ENCODE measurements at places on chromosomes 4 and X.

- no peak for DNase-seq
Observed at GRCh38 chr4:176642472-176642871, 150.2 kb downstream of the VEGFC start.

- no peak for DNase-seq
Observed at GRCh38 chr4:72665171-72665968, 96.3 kb upstream of the ADAMTS3 start.

DNA sequence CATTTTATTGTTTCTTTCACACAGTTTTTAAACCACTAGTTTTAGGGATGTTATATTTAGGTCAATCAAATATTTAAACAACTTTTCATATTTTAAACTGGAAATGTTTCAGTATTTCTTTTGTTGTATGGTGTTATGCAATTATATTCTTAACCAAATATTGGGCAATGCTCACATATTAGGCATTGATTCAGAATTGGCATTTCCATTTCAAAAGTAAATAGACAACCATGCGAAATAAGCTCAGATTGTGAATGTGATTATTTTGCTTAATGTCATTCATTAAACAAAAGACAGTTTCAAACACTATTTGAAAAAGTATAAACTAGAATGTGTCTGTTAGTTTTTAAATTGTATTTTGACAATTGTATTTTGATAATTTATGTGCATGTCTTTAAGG, 36.9 kb downstream of the ARAP2 start:
- no peak for DNase-seq

DNA sequence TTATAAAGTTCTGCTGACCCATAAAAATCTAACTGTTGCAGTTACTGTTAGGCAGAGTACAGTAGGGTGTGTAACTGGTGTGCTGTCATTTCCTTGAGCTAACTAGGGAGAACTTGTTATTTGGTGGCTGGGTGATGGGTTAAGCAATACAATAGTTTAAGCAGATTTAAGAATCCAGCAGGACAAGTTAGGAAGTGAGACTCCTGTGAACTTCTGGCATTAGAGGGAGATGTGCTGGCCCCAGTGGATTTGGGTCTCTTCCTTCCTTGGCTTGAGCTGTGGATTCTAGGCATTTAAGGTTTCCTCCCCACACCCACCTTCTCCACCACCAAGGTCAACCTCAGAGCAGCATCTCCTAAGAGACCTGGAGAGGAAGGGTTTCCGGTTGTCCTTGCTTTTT, 70.5 kb downstream of the CLCN5 start:
- DNase-seq: no peak

- no peak for DNase-seq
Observed at GRCh38 chr4:106753426-106753825, 282.7 kb downstream of the DKK2 start.

DNA sequence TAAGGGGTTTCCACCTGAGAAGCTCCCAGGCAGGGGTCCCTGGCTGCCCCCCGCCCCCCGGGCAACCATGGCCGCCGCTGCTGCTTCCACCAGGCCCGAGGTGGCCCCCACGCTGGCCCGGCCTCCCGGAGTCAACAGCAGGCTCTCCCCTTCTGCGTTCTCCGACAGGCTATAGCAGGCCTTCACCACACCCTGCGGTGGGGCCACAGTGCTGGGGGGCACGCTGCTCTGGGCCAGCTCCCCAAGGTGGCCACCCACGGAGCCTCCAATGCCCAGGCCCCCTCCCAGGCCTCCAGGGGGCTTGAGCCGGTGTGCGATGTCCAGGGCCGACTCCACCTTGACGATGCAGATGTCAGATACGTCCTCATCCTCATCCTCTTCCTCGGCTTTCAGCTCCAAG, 72.5 kb downstream of the UBE2K start:
- DNase-seq: no peak

DNA sequence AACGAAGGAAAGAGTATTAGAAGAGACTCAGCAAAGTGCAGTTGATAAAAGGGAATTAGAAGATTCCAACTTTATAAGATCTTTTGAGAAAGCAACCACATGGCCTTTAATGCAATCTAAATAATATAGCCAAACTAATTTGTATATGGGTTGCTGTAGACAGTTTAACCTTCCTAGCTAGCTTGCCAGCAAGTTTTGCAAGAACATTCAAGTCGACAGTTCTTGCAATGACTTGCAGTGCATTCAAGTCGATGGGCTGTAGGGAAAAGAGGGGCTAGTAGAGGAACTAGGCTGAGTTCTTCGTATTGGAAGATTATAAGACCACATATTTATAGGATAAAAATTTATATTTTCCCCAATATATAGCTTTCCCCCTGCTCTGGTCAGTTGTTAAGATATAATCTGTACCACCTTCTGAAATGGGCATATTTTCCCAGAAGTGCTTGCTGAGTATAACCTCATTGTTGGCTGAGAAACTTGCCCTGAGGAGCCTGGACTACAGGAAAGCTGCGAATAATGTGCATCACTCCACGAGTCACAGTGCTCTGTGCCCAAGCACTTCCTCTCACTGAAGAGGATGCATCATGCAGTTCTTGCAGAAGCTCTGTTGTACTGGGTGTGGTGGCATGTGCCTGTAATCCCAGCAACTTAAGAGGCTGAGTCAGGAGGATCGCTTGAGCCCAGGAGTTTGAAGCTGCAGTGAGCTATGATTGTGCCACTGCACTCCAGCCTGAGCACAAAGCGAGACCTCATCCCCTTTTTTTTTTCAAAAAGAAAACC, 56.7 kb downstream of the DOCK11 start:
- DNase-seq: no peak

DNA sequence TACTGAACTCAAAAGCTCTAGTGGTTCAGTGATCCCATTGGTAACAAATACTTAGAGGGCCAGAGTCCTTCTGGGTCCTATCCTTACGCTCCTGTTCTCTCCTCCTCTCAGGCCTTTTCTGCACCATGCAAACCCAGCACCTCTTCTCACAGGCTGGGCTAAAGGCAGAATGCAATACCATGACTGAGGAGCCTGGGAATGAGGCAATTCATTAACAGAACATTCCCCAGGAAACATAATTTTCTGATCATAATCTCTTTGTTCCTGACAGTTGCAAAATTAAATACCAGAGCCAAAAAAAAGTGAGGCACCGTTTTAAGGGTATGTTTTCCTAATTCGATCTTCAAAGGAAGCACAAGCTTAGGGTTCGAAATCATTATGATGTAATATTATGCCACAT, 9.0 kb downstream of the SORBS2 start:
- DNase-seq: no peak

- DNase-seq: no peak
Observed at GRCh38 chr4:7470111-7470510, 35.4 kb upstream of the PSAPL1 start.

GRCh38 chr4:140829825-140830224, 73.6 kb upstream of the TBC1D9 start:
- DNase-seq: no peak

GRCh38 chr4:187552781-187553180, 442.8 kb upstream of the ZFP42 start:
- no peak for DNase-seq

GRCh38 chrX:113868177-113868576, 715.7 kb upstream of the HTR2C start:
- no peak for DNase-seq

DNA sequence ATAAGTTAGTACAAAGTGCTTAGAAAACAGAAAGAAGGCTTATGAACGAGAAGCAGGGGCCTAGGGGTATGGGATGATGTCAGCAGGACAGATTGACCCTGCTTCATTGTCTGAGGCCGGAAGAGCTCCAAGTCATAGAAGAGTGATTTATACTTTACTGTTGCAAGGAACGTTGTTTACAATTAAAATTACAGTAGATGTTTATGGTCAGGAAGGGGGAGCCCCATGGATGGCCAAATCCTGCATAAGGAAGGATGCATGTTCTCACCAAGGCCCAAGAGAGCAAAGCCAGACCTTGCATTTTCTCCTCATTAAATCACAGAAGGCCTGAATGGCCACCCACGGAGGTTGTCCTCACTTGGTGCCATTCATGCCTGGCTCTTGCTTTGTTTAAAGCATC, 115.3 kb downstream of the LDB2 start:
- no peak for DNase-seq

GRCh38 chr4:186839122-186840037, 115.7 kb upstream of the FAT1 start:
- DNase-seq: no peak

- DNase-seq: no peak
Observed at GRCh38 chr4:7212921-7213320, 20.6 kb downstream of the SORCS2 start.

- DNase-seq: no peak
Observed at GRCh38 chr4:30028826-30029225, 691.3 kb upstream of the PCDH7 start.

DNA sequence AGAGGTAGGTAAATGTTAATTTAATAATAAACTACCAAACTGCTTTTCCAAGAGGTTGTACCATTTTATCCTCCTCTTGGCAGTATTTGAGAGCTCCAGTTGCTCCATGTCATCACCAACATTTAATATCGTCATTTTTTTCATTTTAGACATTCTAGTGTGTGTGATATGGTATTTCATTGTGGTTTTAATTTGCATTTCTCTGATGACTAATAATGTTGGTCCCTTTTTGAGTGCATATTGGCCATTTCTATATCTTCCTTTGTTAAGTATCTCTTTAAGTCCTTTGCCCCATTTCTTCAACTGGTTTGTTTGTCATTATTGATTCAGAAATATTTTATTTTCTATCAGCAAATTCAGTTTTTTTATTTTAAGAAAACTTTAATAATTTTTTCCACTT, 88.8 kb downstream of the MAPK10 start:
- no peak for DNase-seq

DNA sequence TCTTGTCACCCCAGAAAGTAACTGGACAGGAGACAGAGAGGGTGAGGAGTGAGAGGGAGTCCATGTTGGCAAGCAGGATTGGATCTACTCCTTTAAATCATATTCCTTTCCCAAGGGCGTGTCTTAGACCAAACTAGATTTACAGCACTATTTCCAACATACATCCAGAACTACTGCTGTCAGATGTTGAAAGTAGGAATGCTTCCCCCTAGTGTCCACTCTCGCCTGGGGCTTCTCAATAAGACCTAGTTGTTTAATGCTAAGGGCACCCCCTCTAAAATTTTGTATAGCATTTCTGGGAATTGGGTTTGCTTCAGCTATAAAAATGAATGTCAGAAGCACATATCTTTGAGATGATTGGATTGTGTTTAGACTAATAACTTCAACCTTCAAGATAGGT, 13.3 kb downstream of the OFD1 start:
- no peak for DNase-seq

GRCh38 chrX:51026862-51027261, 116.3 kb downstream of the BMP15 start:
- no peak for DNase-seq

- DNase-seq: no peak
Observed at GRCh38 chr4:143372093-143372915, 35.6 kb downstream of the GAB1 start.

DNA sequence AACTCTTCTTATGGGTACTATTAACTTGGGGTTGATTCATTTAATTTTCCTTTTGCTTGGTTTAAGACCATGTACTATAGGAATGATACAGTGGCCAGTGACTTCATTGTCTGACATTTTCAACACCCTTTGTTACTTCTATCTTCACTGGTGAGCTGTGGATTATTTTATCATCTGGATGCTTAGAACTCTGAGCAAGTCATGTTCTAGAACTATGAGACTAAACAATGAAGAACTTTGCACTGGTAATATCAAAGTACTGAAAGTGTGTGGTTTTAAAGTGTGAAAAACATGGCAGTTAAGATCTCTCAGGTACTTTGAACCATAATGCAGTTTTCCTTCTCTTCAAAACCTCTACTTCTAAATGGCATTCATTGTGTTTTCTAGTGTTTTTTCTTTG, 47.8 kb downstream of the MAP7D3 start:
- no peak for DNase-seq

DNA sequence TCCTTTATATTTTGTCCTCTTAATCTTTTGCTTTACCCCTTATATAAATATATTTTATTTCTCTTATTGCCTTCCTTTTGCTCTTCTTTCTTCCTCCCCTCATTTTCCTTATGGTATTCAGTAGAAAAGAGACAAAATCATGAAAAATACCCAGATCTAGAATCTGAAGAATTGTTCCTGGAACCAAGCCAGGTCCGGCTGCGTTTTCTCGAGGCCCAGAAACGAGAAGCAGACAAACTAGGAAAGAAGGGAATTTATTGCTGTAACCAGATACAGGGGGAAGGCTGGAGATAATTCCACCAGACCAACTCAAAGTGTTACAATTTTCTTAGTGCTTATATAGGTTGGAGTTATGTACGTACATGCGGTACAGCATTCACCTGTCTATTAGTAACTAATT, 328.7 kb downstream of the GABRG1 start:
- DNase-seq: no peak

- DNase-seq: no peak
Observed at GRCh38 chr4:21697583-21697982, 251.0 kb downstream of the KCNIP4 start.

DNA sequence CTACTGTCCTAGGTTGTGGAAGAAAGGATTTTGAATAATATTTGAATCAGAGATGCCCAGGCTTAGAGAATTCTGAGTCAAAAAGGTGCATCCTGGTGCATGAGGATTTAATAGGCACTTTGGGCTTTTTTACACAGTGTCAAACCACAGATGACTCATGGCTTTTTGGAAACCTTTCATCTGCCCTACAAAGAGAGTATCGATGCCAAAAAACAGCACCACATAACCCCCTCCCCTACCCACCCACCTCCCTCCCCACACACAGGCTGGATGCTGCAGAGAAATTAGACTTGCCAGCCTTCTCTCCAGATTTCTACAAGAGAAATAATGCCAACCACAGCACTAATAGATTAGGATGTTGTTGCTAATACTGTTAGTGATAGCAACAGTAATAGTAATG, 779.3 kb downstream of the NLGN4X start:
- no peak for DNase-seq

GRCh38 chr4:1815096-1815996, 22.3 kb downstream of the FGFR3 start:
- no peak for DNase-seq

DNA sequence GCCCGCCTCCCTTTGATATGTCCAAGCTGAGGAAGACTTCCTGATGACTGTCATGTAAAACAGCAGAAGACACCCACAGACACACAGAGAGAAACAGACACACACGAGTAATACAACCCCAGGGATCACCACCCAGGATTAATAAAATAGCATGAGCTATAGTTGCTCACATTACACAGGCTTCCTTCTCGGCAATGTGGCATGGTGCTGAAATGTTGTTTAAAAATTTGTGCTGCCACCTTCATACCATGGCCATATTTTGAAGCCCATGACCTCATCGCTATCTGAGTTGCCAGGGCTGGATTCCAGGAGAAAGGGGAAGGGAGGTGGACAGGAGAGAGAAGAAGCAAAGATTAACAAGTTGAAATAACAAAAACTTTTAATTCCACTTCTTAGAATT, 111.7 kb downstream of the SYNPO2 start:
- DNase-seq: no peak

- no peak for DNase-seq
Observed at GRCh38 chrX:39331082-39331704, 529.9 kb downstream of the MID1IP1 start.
